GOT3 (cell line): ENCODE measurements at places on chromosomes 11 and 22.

GRCh38 chr22:38841211-38841610 is 2.6 kb downstream of the NPTXR start:
- DNase-seq = no peak

DNA sequence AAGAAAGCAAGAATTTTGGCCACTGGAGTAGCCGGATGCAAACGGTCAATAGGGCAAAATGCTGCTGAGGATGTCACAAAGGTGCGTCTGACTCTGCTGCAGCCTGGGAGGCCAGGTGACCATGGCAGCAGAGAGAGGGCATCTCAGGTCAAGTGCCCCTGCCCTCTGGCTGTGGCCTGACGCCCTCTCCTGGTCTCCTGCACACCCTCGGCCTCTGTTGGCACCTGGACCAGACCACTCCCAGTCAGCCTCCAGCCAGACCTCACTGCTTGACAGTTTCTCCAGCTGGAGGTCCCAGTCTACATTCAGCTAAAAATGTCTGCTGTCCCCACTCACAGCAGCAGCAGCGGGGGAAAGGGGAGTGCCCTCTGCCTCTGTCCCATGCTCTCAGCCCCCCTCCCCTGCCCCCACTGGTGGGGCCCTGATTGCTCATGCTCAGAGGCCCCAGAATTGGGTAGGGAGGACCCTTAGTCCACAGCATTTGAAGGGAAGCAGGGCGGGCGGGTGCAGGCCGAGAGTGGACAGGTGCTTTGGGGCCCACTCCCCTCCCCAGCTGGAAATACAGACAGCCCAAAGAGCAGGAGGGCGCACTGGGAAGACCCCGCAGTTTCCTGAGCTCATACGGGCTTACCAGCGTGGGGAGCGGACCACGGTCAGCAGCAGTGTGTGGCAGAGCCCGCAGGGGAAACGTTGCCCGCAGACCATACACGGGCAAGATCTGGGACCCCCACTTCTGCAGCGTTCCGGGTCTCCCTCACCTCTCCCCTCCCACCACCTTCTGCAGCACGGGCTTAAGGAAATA is 1.6 kb upstream of the BRSK2 start:
- no peak for DNase-seq

DNA sequence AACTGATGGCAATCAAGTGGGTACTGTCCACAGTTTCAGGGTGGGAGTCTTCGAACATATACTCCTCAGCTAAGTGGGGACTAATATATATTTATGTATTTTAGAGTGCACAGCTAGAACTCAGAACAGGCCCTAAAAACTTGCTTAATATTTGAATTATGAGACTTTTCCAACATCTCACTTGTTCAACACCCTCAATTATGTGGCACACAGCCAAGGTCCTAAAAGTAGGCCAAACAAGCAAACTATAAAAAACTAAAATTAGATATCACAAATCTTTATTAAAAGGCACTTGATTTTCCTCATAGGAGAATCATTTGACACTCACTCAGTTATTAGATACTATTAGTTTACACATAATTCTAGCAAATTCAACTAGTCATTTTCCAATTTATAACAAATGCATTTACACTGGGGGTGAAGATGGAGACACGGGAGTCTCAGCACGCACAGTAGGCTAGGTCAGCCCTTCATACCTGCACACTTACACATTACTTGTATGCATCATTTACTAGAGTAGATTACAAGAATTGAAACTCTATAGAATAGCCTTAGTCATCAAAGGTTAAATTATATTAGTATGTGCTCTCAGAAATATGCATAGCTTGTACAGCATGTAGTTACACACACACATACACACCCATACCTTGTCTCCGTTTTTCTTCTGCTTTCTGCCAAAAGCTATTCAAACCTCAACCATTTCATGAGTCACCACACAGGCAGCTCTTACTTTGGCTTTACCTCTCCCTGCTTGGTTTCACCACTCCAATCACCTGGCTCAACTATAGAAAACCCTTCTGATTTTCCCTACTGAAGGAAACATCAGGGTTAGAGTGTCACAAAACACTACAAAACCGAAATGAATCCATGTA is 171.5 kb downstream of the SBF2 start:
- DNase-seq = no peak

GRCh38 chr11:9020916-9021315 is 17.1 kb upstream of the NRIP3 start:
- DNase-seq = no peak

DNA sequence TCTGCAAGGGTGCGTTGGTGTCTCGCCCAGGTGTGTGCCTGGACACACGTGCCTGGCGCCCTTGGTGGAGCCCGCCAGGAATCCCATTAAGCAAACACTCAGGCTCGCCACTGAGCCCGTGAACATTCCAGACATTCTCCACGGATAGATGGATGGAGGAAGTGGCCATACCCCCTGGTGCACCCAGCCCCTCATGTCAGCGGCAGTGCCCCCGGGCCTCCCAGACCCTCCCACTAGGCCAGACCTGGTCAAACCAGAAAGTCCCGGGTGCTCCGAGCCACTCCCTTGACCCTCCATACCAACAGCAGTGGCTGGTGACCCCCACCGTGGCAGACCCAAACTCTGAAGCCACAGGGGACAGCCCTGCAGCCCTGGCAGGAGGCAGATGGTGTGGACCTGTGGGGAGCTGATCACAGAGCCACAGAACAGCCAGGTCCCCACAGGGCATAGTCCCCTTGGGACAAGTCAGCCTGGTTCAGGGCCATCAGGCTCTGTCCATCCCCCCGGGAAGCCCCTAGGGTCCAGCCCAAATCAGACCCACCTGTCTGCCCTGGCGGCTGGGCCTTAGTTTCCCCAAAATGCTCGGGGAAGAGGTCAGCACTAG is 1.9 kb downstream of the EPS8L2 start:
- no peak for DNase-seq

- DNase-seq = no peak
Observed at GRCh38 chr11:85934596-85935169, 79.5 kb downstream of the CCDC83 start.

DNA sequence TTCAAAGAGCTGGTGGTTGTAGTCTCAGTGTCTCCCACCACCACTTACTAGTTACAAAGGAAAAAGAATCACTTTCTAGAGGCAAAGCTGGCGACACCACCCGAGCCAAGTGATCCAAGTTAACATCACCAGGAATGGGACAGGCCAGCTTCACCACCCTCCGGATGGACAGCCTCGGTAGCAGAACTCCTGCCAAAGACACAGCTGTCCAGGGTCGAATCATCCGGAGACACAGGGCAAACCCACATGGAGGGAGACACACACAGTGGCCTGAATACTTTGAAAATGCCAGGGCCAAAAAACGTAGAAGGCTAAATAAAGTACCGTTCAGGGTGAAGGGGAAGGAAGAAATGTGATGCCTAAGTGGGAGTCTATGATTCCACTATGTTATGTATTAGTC is 33.1 kb downstream of the KCNQ1 start:
- DNase-seq = no peak

DNA sequence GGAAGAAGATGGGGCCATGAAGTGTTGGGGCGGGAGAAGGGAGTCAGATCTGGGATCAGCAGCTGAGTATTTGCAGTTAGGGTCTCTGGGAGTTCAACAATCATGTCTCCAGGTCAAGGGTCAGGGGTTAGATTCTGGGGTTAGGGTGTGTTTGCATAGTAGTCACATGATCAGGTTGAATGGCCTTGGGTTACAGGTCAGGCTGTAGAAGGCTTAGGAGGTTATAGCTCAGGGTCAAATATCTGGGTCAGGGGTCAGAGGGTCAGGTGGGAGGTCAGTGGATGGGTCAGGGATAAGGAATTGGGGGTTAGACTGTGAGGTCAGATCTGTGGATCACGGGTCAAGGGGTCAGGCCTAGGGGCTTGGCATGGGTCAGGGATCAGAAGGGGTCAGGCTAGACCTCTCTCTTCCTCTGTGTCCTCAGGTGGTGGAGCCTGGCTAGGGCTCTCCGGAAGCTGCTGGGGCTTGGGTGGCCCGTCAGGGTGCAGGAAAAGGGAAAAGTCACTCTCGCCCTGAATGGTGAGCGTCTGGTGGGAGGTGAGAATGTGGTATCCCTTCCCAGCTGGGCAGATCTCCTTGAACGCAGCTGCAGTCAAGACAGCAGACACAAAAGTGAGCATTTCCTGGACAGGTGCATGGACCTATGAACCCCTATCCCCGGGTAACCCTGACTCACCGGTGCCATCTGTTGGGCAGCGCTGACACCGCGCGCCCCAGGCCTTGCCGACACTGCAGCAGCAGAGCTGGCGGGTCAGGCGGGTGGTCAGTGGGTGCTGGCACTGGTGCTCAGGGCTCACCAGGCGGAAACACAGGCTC is 6.4 kb downstream of the LTBP3 start:
- DNase-seq = no peak
